CD4-positive, alpha-beta T cell treated with Interleukin-2 at 100 ng/mL for 4 hours (primary cell): ENCODE measurements at places on chromosomes 6 and 20.

GRCh38 chr6:166614589-166614988, 12.5 kb downstream of the RPS6KA2 start:
- DNase-seq = no peak

DNA sequence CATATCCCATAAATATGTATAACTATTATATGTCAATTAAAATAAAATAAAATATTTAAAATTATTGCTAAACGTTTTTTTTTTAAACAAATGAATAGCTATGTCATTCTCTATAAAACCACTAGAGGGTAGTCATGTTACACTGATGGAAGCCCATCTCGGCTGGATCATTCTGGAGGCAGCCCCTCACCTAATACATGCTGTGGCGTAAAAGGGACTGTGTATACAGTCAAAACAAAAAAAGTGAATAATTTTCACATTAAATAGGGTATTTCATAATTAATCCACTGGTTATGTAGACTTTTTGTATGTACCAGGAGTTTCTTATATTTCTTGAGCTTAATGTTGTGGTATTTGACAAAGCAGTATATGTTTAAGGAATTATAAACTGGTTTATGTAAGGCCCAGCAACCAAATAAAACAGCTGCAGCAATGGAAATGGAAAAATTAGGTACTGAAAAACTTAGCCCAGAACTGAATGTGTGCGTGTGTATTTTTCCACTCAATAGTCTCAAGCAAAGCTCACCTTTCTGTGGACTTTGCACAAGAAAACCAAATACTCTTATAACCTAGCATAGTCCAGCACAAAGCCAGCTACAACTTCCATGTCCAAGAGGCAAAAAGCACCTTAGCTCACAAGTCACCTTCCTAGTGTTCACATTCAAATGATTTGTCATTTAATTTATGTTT, 81.7 kb downstream of the COL9A1 start:
- peak; percentile 3 for DNase-seq

- no peak for DNase-seq
These were observed 28.1 kb downstream of the RAMACL start for GRCh38 chr6:166558156-166559005.

GRCh38 chr20:4703281-4703676, 18.4 kb upstream of the PRND start:
- DNase-seq = no peak

DNA sequence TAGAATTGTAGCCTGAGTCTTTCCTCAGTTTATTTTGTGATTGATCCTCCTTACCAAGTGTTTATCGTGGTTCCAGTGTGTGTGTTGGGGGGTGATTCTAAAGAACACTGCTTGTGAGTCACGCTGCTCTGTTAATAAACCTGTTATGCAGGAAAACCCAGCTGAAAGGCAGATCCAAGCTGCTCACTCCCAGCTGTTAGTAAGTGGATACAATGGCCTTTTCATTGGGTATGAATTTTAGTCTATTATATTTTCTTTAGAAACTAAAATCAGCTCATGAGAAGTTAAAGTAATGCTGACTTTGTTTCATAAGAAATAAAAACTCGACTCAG, 12.2 kb upstream of the DSTN start:
- DNase-seq = no peak

DNA sequence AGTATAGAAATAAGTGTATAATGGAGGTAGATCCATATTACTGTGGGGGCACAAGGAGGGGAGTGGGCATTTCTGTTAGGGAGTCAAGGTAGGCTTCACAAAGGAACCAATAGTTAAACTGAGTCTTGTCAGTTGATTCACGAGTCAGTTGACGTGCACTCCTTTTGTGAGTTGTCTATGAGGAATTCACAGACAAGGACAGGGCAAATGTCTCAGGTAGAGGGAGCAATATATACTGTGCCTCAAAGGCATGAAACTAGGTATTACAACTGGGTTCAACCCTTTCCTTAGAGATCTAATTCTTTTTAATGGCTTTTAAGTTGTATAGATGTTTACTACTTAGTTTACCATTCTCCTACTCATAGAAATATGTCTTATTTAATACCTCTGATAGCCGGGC, 11.0 kb downstream of the TMEM14C start:
- DNase-seq = no peak

DNA sequence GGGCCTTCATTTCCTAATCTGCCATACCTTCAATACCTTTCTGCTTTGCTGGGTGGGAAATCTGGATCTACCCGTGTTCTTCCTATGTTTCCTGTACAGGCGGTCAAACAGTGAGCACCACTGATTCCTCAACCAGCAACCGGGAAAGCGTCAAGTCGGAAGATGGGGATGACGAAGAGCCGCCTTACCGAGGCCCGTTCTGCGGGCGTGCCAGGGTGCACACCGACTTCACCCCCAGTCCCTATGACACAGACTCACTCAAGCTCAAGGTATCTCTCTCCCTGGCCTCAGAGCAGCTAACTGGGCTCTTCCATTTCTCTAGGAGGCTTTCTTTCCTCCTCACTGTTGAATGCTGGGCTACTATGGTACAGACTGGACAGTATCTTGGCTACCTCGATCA, 190.1 kb downstream of the SASH1 start:
- DNase-seq = no peak

DNA sequence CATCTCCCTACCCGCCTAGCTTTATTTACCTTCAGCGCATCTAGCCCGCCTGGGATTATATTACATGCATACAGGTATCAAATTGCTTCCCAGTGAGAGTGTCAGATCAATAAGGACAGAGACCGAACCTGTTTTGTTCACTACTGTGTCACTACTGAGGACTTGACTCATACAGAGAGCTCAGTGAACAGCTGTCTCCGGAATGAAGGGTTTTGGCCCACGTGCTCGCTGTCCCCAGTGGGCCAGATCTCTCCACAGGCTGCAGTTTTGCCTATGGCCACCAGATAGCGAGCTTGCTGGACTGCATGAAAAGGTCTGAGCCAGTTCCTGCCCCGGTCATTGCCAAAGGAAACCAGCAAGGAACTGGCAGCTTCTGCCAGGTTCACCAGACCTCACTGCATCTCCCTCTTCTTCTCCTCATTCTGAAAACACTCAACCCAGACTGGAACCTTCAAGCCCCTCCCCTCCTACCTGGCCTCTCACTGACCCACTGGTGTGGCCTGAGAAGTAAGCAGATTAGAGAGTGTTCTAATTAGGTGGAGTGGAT, 150.8 kb downstream of the ZMYND8 start:
- DNase-seq = no peak

DNA sequence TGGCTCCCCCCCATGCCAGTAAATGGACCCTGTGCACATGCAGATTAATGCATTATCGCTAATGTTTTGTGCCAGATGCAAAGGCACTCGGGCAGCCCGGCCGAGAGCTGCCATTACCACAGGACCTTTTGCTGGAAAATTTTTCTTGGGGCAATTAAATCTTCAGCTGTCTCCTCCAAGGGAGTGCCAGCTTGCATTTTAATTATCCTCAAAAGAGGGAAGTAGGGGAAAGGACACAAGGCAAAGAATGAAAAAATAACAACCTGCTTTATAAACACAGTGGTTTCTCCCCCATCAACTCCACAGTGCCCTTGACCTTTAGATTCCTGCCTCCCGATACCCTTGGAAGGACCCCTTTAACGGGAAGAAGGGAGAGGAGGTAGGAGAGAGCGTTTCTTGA, 48.2 kb downstream of the PDYN start:
- no peak for DNase-seq

DNA sequence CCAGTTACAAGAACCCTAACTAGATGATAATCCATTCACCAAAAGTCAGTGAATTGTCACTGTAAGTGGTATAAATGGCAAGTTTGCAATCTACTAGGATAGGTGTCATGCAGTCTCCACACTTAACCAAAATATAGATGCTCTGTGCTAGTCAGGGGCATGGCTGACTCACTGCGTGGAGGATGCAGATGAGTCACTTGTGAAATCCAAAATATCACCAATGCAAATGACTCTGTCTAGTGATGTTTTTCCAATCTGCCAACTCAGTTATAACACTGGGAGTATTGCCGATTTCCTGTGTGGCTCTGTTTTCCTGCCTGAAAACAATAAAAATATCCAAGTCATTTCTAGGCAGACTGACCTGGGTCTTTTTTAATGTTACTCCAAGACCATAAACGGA, 47.8 kb upstream of the NRSN1 start:
- no peak for DNase-seq

GRCh38 chr6:33912195-33912594, 108.4 kb upstream of the MLN start:
- no peak for DNase-seq

GRCh38 chr20:49635166-49635565, 67.2 kb upstream of the PTGIS start:
- no peak for DNase-seq

GRCh38 chr6:41697861-41698781, 37.3 kb downstream of the TFEB start:
- no peak for DNase-seq

- peak; percentile 18 for DNase-seq
These were observed 16.8 kb upstream of the CDH22 start for GRCh38 chr20:46324960-46325703.

- no peak for DNase-seq
These were observed 12.2 kb downstream of the SAYSD1 start for GRCh38 chr6:39102821-39103136.

GRCh38 chr20:21251278-21251677, 51.9 kb upstream of the XRN2 start:
- no peak for DNase-seq

DNA sequence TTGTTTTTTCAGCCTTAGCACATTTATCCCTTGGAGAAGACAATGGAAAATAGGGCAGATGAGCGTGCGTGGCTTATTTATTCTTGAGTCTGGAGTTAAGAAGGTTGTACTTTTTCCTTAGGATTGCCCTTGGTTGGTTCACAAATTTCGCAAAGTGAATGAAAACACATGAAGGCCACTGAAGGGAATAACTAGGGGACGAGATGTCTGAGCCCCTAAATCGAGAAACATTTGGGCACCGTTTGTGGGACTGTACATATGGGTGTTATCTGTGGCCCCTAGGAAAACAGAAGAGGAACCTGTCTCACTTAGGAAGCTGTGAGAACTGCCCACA, 19.4 kb upstream of the TRIM27 start:
- DNase-seq = no peak

- DNase-seq = no peak
These were observed 92.3 kb upstream of the BEND6 start for GRCh38 chr6:56862415-56863175.

DNA sequence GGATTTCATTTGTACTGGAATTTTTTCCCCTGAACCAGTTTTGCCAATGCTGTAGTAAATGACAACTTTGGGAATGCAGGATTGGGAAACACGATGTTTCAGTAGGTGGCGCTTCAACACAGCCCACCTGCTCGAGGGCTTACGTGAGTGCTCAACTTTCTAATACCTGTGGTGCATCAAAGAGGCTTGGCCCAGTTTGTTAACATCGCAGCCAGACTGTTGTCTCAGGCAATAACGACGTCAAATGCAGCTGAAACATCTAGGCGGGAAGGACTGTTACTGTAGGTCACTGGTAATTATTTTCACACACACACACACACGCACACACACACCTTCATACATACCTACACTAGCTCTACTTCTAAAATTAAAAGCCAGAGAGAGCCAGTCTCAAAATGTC, 815.5 kb upstream of the SLC35B3 start:
- DNase-seq = no peak

GRCh38 chr6:29968130-29968529, 25.8 kb downstream of the HLA-A start:
- no peak for DNase-seq

DNA sequence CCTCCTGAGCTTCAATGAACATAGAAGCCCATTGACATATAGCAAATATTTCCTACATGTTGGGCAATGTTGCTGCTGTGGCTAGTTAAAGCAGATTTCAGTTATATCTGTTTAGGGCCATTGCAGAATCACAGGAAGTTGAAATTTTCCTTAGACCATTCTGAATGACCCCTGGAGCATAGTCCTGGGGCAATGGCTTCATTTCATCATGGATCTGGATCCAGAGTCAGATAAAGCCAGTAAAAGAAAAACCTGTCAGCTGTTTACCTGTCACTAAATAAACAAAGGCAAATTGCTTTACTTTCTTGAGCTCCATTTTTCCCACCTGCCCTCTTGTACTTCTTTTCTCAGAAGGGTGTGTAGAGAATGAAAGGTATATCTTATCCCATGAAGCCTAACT, 494.0 kb upstream of the MAP3K7 start:
- DNase-seq = no peak

DNA sequence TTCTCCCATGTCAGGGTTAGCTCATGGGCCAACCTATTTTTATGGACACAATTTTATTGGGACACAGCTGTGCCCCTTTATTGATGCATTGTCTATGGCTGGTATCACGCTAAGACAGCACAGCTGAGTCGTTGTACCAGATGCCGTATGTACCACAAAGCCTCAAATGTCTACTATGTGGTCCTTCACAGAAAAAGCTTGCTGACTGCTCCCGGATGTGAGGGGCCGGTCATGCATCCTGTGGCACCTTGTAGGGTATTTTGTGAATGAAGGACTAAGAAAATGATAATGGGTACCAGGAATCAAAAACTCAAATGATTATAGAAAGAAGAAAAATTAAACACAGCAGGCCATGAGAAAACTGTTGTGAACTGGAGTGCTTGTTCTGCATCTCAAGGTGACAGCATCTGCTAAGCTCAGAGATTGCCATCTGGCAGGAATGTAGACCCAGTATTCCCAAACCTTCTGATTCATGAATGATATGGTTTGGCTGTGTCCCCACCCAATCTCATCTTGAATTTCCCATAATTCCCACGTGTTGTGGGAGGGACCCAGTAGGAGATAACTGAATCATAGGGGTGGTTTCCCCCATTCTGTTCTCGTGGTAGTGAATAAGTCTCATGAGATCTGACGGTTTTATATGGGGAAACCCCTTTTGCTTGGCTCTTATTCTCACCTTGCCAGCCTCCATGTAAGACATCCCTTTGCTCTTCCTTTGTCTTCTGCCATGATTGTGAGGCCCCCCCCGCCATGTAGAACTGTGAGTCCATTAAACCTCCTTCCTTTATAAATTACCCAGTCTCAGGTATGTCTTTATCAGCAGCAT, 248.5 kb downstream of the TSHZ2 start:
- no peak for DNase-seq

DNA sequence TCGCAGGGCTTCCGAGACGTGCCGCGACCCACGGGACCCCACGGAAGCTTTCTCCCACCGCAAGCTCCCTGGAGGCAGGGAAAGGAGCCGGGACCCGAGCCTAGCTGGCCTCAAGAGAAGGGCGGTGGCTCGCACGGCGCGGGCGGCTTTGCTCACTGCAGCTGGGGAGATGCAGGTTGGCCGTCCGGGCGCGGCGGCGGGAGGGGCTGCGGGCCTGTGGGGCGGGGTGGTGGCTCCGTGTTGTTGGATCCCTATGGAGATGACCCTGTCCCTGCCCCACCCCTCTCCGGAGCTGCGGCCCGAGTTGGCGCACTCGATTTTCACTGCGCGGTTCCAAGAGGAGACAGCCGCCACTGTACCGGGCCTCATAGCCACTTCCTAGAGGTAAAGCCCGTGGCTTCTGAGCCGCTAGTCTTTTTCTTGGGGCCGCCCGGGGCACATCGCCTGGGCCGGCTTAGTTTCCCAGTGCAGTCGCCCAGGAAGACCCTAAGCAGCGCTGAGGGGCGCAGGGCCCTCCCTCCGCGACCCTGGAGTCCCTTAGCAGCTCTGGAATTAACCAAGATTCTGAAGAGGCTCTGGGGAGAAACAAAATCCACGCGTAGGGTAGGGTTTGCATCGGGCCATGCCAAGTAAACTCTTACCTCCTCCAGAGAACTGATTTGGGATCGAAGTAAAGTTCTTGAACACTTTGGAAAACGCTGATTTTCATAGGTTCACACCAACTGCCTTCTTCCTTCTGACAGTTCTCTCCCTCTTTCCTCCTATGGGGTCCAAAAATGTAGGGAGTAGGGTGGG, at the start of gene ECT2L:
Gene ECT2L, plus strand, starts transcription at position 279 of the 795 bp plus-strand sequence. CDS start 17,188 bp downstream, outside the sequence.
- no peak for DNase-seq
